ENCODE measurements at places on chromosomes 6 and 20. TPM values are rescaled to one million over a fixed set of nuclear protein-coding genes. Genes with fewer than 3 reads are reported as not detected.

- no peak for DNase-seq
Observed at GRCh38 chr20:23923891-23924435, 44.4 kb upstream of the CST5 start.

MAP1LC3A gene
- 105 TPM for total RNA-seq

DNA sequence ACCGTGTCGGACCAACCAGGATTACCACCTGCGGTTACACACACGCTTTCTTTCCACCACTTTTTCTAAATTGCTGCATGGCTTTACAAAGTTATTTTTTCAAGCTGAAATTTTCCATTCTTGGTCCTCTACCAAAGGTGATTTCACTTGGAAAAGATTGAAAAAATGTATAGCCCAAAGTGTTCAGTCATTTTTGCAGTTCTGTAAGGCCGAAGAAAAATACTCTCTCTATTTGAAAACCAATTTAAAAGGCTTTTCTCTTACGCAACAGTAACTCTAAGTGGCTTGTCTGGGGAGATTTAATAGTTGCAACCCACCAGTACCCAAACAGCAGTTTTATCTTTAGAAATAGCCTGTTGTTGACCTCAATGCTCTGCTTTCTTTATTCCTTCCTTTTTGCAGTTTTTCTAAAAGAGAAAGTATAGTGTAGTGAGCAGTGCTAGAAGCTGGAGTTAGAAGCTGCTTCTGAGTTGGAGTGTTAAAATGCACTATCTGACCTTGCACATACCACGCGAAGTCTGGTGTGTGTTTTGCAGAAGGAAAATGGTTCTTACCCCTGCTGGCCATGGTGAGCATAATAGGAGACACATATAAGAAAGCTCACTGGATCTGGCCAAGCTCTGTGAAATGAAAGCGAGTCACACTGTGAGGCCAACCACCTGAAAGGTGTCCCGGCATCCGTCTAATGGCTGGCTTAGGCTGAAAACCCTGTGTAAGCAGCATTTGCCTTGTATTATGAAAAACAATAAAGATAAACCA is 271.6 kb upstream of the PRND start:
- DNase-seq = no peak

DNA sequence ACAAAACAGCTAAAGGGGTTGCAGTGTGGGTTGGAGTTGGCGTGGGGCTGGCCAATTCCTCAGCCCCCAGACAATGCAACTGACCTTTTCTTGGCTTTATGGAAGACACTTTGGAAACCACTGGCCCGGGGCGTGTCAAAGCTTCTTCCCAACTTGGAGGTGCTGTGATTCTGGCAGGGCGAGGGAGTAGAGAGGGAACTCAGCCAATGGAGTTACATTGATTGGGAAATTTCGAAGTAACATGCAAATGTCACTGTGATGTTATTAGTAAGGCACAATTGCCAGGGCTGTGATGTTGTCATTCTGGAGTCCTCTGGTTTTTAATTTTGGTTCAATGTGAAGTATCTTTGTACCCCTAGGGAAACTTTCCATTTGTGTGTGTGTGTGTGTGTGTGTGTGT is 41.5 kb upstream of the EPB41L1 start:
- DNase-seq = no peak

SAMD10 gene
- 4.8 TPM for total RNA-seq

GRCh38 chr6:6749702-6750491 is 161.4 kb downstream of the LY86 start:
- DNase-seq = peak; percentile 66
